B cell (primary cell): ENCODE measurements at places on chromosomes 2 and 18.

DNA sequence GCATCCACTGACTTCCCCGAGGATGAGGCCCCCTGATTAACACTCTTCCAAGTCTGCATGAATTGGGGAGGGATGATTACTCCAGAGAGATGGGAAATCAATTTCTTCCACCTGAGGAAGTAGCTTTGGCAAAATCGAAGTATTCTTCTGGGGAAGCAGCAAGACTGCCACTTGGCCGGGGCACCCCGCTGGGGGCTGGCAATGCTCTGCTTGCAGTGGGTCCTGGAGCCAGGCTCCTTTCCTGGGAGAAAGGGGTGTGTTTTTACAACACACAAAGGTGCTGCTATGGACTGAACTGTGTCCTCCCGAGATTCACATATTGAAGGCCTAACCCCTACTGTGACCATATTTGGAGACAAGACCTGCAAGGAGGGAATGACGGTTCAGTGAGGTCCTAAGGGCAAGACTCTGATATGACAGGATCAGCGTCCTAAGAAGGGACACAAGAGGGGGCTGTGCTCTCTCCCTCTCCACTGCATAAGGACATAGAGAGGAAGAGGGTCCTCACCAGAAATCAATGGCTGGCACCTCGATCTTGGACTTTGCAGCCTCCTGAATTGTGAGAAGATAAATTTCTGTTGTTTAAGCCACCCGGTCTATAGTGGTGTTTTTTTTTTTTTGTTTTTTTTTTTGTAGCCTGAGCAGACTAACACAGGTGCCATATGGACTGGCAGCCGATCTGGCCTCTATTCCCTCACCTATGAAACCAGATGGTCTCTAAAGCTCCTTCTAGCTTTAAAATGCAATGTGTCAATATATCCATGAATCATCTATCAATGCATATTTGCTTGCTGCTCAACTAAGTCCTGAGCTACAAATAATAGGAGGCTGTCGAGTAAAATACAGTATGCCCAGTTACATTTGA is 3.6 kb upstream of the SMARCAL1 start:
- no peak for DNase-seq

DNA sequence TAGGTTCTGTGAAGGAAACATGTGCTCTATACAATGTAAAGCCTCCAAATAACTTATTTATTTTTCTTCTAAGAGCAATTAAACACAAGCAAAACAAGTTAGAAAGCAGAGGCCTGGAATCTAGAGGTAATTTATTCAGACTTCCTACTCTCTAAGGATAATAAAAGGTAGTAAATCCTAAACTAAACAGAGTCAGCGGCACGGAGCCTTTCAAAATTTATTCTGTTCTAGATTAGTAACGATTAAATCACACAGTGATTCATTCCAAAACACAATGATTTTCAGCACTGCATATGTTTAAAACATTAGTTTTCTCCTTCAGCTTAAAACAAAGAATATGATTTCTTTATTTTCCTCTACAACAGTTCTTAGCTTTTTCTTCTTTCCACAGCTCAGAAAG is 160.9 kb downstream of the FBXO15 start:
- DNase-seq = no peak

- no peak for DNase-seq
These were observed 179.7 kb upstream of the CDH20 start for GRCh38 chr18:61153571-61153970.

- DNase-seq = no peak
These were observed 205.8 kb upstream of the CYRIA start for GRCh38 chr2:16871411-16871810.

- DNase-seq = no peak
These were observed 20.8 kb upstream of the CIDEA start for GRCh38 chr18:12233378-12233777.

- DNase-seq = no peak
These were observed 177.8 kb upstream of the RGPD4 start for GRCh38 chr2:107648781-107649404.

- no peak for DNase-seq
These were observed 94.9 kb downstream of the TMEM131 start for GRCh38 chr2:97900806-97901205.

- peak; percentile 57 for DNase-seq
These were observed 47.2 kb downstream of the CDC42EP3 start for GRCh38 chr2:37623971-37624900.

GRCh38 chr2:42810121-42810970 is 18.0 kb upstream of the HAAO start:
- peak; percentile 98 for DNase-seq

GRCh38 chr2:188245230-188245629 is 46.4 kb upstream of the GULP1 start:
- no peak for DNase-seq

- DNase-seq = no peak
These were observed 10.4 kb downstream of the CNDP2 start for GRCh38 chr18:74506448-74507084.

DNA sequence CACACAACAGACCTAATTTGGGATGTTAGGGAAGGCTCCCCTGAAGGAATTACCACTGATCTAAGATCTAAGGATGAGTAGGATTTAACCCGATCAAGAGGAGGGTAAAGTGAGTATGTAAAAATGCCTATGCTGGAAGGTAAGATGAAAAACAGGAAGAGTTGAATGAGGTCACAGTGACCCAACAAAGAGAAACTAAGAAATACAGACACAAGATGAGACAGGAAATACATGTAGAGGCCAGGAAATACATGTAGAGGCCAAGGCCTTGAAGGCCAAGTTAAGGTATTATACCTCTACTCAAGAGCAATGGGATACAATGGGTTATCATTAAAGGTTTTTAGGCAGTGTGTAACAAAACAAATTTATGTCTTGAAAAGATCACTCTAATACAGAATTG is 131.6 kb upstream of the TANK start:
- no peak for DNase-seq

GRCh38 chr2:156999661-157000060 is 257.8 kb upstream of the GALNT5 start:
- no peak for DNase-seq

DNA sequence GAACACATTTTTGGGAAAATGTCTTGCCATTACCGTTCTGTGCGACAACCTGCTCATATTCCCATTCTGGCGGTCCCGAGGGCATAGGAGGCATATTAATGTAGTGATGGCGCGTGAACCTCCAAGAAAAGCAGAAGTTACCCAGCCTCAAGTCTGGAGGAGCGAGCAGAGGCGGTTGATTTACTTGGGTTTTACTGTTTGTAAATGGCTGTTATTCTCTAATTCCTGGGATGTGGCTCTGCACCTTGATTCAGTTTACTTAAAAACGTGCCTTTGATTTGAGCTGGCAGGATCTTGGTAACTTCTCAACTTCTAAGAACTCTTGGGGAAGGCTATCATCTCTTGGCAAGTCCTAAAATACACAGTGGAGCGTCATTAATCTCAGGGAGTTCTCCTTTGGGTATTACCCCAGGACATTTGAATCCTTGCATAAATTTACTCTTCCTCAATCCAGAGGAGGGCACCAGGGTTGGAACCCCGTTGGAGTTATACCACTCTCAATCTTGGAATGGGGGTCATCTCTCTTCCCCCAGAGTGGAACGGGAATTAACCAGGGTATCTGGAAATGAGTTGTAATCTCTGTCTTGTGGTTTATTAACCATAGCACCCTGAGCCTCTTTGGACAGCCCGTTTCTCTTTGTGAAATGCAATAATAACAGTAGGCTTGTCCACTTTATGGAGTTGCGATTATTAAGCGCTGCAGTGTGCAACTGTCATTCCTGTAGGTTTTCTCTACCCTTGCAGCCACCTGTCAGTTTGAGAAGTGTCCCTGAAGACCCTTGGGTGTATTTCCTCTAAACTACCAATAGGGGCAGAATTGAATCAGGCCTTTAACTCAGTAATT is 2.1 kb downstream of the HK2 start:
- DNase-seq = peak; percentile 72

DNA sequence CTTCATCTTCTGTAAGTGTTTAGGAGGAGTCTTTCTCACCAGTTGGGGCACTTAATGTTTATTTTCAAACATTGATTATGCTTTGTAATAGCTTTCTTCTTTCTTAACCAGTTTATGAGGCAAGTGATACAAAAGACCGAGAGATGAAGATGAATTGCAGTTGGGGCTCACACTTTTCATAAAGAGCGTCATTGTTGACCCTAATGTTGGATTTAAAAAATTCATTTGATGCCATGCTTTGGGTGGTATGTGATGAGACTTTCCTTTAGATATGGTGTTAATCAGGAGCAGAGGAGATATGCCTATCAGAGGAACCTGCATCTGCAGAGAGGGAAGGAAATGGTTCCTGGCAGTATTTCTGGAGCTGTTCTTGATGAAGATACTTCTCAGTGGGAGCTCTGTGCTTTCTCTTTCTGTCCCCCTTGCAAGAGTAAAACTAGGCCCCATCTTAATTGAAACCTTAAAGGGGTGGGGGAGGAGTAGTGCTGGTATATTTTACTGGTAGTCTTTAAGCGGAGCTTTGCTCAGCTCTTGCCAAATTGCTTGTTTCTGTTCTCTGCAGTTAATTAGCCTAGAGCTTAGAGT is 2.3 kb downstream of the EML4 start:
- DNase-seq = no peak

DNA sequence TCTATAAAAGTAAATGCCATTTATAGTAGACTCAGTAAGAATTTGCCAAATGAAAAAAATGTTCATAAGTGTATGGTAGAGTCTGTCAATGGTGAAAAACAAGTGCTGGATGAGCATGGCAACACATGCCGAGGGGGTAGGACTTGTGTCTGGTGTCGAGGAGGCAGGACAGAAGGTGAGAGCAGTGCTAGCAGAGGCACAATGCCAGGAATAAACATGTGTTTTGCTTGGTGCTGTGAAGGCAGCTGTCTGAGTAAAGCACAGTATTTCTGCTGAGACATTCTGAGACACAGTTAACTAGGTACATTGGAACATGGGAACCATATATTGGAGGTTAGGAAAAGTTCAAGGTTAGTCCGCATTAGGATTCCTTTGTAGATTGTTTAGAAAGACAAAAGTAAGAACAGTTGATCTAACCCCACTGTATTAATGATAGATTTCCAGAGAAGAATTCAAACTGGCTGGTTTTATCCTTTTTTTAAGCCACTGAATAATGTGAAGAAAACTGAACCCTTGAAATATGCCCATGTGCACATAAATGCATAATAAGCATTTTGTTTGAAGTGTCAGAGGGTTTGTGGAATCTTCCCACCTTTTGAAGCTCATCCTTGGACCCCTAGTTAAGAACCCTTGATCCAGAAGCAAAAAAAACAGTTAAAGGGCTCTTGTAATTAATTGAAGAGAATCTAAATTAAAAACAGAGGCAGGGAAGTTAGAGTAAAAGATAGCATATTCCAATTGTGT is 7.1 kb downstream of the RBM45 start:
- DNase-seq = no peak

GRCh38 chr18:78764544-78764943 is 215.1 kb upstream of the SALL3 start:
- DNase-seq = no peak

GRCh38 chr18:58714821-58715220 is 43.6 kb downstream of the MALT1 start:
- no peak for DNase-seq

- peak; percentile 32 for DNase-seq
These were observed 903 bp upstream of the EVX2 start for GRCh38 chr2:176084611-176085119.

GRCh38 chr18:27377251-27377650 is 192.1 kb upstream of the CHST9 start:
- DNase-seq = no peak

- no peak for DNase-seq
These were observed 80.1 kb downstream of the GALNT1 start for GRCh38 chr18:35661483-35662146.

DNA sequence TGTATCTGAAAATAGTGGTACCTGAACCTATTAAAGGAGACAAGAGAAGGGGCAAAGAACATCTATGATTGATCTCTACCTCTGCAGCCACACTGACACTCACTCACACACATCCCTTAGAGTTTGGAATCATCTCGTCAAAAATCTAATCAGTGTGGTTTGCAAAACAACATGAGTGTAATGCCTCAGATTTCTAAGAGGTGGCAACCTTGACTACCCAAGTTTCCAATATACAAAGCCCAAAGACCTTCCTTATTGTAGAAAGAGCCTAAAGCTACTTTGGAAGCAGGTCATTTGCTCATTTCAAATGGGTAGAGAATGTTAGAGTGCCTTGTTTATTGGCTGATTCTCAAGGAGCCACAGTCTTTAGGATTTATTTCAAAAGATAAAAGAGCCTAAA is 444.9 kb downstream of the ARHGAP15 start:
- DNase-seq = no peak

- no peak for DNase-seq
These were observed 138.8 kb downstream of the MYT1L start for GRCh38 chr2:2192091-2192955.

DNA sequence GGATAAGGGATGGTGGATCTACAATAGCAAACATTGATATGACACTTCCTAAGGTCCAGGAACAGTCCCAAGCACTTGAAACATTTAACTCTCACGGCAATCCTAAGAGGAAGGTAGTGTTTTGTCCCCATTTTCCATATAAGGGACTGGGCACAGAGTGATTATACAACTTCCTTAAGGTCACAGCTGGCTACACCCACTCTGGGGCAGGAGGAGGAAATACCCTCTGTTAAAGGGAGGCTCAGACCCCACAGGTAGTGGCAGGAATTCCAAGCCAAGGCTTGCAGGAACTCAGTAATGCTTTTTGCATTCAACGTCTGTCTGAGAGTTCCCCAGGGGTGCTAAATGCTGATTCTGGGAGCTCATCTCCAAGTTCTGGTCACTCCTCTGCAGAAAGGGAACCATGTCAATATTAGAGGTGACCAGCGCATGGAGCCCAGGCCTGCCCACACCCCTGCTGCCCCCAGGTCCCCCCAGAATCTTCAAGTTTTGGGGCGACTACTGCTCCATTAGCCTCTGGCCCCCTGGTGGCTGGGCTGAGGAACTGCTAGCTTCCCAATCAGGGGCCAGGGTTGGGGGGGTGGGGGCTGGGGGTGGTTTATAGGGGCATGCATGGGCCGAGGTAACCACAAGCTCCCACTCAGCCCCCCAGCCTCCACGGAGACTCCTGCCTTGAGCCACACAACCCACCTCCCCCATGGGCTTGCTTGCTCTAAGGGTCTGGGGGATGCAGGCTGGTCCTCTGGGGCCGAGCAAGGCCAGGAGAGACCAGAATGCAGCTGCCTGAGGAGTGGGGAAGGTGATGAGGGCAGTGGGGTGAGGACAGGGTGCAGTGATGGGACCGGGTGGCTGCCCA is 11.1 kb downstream of the OBSL1 start:
- DNase-seq = peak; percentile 42

DNA sequence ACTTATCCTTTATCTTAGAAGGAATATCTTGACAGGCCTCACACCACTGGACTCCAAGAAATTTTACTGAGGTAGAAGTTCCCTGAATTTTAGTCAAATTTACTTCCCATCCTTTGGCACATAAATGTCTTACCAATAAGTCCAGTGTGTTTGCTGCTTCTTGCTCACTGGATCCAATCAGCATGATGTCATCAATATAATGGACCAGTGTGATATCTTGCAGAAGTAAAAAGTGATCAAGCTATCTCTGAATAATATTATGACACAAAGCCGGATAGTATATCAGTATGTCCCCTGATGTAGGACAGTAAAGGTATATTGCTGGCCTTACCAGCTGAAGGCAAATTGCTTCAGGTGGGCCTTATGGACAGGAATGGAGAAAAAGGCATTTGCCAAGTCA is 6.9 kb upstream of the GYPC start:
- DNase-seq = no peak
